ENCODE measurements at places on chromosomes 5 and 9.

GRCh38 chr5:138179277-138179857 lies 455 bp downstream of the KIF20A start:
- no peak for DNase-seq

- peak; percentile 26 for DNase-seq
These were observed 2.9 kb downstream of the DNAJB5 start for GRCh38 chr9:34992376-34992951.

DNA sequence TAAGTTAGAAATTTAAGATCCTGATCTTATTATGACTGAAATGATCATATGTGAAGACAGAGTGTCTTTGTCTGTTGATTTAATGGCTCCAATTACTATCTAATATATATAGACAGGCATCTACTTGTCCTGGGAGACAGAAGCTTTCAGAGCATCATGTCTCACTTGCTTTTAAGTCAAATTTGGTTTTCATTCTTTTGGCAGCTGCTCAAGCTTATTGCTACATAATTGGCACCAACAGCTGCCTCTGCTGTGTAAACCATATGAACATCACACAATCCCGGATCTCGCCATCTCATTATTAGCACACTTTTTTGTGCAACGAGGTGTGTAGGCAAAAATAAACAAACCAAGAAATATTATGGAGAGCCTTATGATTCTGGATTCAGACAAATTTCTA lies 1717.9 kb downstream of the EFNA5 start:
- no peak for DNase-seq

DNA sequence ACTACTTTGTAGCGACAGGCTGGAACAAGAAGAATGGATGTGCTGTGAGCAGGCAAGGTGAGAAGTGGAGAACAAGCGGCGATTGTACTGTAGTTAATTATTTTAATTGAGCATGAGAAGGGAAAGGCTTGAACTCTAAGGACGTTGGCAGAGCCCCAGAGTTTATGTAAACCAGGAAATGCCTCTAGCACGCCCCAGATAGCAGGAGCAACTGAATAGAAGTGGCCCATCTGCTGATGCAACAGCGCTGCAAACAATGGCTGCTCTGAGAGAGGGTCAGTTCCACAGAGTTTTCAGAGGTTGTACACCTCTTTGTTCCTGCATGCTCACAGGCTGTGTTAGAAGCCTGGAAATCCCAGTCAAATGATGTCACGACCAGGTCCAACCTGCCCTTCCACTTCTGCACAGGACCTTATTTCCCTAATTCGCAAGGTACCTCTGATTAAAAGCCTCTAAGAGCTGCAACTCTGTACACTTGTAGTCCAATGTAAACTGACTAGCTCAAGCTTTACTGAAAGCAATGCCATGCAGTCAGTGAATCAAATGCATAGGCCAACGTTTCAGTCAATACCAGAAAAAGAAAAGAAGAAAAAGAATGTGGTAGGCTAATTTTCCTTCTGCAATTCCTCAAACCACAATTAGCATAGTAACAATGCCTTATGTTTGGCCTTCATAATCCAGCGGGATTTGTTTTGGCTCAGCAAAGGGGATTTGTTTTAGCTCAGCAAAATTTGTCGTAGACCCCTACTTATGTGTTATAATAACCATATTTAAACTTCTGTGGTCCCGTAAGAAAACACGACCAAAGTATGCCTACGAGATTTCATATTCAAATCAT lies 119.6 kb upstream of the RETREG1 start:
- DNase-seq, result no peak

DNA sequence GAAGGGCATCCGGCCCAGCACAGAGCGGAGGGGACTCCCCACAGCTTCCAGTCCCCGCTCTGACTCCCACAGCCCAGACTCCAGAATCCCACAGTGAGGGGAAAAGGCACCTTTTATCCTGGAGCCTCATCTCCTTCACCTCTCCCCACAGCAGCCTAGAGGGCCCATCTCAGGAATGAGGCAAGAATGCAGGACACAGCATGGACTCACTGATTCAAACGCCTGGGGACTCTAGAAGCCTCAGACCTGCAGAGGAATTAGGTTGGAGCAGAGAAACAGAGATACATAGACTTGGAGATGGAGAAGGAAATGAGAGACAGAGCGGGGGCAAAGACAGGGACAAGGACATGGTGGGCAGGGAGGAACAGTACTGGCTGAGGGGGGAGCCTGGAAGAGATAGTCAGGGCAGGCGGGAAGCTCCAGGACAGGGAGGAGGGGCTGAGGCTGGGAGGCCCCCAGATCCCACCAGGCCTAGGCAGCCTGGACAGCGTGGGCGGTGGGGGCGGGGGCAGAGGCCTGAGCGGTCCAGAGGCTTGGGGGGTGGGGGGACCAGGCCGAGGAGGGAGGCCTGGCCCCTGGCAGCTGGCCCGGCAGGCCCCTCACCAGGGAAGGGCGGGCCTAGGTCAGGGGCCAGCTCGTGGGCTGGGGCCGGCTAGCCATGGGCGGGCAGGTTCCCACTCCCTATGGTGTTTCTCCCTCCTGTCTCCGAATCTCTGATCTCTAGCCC lies 15.8 kb downstream of the CNTFR start:
- DNase-seq, result no peak

GRCh38 chr9:124271660-124272059 lies 13.9 kb downstream of the NEK6 start:
- DNase-seq, result no peak

DNA sequence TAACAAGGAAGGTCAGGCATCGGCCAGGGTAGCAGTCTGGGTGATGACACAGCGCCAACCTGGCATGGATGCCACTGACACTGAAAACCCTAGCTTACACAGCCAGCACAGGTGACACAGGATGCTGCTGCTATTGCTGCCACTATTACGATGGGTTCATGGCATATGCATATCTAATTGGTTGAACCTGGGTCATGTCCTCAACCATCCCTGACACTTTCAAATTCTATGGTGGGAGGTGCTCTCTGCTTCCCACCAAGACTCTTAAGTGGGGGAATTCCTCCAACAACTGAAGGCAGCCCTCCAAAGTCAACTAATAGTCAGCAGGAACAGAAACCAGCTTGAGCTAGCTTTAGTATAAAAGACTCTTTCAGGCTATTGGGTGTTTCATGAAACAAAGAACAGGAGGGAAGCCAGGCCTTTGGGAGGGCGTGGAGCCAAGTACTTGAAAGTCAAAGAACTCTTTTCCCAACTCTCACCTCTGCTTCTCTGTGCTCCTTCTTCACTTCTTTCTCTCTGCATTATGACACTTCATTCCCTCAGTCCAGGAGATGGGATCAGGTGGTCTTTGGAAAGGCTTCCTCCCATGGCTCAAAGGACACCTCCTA lies 21.3 kb downstream of the PTTG1 start:
- no peak for DNase-seq

DNA sequence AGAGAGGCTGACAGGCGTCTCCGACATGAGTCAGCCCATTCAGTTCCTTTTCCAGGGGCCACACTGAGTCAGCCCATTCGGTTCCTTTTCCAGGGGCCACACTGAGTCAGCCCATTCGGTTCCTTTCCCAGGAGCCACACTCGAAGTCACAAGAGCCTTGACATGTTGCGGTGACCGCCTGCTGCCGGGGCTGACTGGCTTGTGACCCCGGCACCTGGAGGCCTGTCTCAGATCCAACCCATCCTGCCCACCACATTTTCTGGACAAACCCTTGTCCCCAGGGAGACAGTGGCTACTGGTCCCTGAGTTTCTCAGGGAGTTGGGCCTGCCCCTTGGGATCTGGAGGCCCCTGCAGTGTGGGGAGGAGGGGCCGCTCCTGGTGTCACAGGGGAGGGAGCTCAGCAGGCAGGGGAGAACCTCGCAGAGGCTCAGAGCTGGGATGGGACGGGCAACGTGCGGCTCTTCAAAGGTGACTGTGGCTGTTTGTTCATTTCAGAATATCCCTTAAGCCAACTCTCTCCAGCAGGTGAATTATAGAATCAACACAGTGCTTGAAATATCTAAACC lies 40.5 kb upstream of the LPCAT1 start:
- DNase-seq, result peak; percentile 80

DNA sequence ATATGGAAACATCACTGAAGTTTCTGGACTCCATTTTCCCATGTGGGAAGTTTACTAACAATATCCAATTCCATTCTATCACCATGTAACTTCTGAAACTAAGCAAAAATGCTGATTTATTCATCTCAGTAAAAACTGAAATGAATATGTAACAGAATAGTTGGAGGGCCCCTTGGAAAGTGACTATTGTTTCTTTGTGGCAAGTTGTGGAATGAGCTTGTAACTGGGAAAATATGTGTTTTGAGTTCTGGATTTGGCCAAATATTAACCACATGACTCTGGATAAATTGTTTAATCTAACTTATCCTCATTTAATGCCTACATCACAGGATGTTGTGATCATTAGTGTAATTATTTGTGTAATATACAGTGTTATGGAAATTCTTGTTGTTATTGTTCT lies 619.3 kb downstream of the TLE4 start:
- no peak for DNase-seq

DNA sequence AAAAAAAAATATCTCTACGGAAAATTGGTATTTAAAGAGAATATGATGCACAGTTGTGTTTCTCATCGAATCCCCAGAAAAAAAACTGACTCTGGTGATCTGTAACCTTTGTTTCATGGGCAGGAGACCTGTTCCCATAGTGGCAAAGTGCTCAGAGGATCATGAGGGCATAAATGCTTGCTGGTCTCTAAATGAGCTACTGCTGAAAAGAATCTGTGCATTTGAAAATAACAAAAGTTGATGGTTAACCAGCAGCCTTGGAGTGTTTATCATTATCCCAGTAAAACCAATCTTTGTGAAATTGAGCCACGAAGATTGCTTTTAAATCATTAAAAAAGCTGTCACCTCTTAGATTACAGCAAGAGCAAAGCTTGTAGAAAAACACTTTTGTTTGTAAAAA lies 775.4 kb downstream of the MTRR start:
- no peak for DNase-seq

- DNase-seq, result no peak
These were observed 68.0 kb downstream of the POU5F2 start for GRCh38 chr5:93673316-93673954.

- DNase-seq, result no peak
These were observed 44.1 kb downstream of the VPS13A start for GRCh38 chr9:77221431-77221830.

DNA sequence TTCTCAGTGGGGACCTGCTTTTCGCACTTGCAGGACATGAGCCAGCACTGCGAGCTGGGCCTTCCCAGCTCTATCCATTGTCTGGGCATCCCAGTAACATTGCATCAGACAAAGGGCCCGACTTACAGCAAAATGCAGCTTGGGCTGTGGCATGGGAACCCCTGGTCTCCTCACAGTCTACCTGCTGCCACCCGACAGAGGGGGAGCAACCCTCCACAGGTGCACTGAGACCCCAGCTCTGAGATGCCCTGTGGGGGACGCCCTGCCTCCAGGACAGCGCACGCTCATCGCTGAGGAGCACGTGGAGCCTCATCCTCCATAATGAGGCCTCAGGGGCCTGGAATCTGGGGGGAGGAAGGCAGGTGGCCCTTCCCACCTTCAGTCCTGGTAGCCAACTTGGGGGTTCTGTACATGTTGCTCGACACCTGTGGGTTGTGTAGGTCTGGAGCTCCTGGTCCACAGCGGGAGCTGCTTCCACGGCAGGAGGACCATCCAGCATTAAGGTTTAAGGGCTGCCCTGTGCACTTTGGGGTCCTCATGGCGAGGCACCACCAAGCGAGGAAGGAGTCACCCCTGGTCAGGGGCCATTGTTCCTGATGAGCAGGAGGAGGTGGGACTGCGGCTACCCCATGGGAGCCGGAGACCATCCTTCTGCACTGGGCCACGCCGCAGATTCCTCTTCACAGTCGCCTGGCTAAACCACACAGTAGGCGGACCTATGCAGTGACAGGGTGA lies 376.5 kb upstream of the IRX1 start:
- no peak for DNase-seq

DNA sequence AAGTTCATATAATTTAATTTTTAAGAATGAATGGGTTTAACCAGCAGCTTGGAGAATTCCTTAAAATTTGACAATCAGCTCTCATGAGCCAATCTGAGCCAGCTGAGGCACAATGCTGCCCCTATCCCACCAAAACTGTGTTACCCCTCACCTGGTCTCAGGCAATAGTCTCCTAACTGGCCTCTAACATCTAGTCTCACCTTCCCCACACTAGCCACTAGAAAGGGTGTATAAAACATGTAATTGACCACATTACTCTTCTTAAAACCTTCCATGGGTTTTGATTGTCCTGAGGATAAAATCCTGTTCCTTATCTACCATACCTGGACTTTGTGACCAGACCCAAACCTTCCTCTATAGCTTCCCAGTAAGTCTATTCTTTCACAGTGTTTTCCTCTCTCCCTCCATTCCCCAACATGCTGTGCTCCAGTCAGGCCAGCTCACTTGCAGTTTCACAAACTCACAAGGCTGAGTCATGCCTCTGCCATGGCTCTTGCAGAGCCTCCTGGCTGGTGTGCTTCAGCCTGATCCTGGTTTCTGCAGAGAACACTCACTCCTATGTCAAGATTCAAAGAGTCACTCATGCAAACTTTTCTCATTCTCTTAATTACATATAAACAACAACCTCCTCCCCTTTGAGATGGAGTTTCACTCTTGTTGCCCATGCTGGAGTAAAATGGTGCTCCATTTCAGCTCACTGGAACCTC lies 16.0 kb upstream of the ZCCHC7 start:
- DNase-seq, result no peak

DNA sequence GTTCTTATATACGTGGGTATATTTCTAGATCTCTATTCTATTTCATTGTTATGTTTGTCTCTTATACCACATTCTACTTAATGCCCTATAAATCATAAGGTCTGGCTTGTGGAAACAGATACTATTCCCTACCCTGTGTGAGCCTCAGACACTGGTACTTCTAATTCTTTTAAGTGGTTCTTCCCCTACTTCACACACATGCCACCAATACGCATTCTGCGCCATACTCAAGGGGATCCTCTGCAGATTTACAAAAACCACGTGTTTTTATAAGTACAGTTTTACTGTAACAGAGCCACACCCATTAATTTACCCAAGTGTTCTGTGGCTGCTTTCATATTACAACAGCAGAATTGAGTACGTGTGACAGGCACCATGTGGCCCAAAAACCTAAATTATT lies 195.6 kb downstream of the SAXO1 start:
- DNase-seq, result no peak

DNA sequence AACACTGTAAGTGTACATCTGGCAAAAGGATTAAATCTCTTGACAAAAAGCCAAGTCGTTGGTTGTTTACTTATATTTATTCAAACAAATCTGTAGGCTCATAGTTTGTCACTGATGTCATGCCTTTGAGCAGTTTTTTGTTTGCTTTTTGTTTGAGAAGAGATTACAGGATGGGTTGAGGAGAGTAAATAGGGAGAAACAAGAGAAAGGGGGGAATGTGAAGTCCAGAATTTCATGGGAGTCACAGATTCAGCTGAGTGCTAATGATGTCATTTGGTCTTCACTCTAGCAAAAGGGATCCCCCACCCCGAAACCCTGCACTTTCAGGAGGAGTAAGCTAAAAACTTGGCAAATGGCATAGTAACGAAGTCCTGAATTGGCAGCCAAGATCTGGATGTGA lies 337.4 kb downstream of the GLIS3 start:
- no peak for DNase-seq

DNA sequence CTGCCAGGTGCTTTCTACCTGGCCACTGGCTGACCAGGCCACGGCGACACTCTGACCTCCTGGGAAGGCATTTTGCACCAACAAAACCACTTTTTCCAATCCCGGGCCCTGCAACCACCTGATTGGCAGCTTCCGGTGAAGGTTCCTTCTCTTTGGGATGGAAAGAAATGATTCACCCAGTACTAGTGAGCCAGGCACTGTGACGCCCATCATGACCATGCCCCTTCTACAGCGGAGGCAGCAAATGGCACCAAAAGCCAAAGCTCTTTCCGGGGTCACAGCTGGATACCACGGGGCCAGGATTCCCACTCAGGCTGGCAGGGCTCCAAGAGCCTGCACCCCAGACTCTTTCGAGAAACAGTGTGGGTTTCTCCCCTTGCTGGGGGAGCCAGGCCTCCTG lies 4.7 kb downstream of the NOTCH1 start:
- no peak for DNase-seq

All from H54 (cell line).